CD4-positive, alpha-beta memory T cell (primary cell): ENCODE measurements at places on chromosomes 4 and X.
A peak's percentile ranks its signal among the peaks of the same experiment; 100 is the strongest.

DNA sequence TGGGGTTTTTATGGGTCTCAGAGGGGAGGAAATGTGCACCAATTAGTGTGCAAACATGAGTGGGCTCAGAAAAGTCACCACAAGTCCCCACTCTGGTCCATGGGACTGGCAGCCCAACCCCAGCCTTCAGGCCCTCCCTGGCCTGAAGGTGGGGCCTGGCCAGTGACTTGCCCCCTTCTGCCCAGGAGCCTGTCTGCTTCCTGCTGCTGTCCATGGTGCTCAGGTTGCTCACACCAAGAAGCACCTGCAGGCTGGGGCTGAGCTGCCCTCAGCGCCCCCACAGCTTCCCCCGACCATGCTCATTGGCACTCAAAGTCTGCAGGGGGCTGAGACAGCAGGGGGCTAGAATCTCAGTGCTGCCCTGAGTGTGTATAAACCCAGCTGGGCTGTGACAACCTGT is 30.6 kb upstream of the GC start:
- no peak for DNase-seq

DNA sequence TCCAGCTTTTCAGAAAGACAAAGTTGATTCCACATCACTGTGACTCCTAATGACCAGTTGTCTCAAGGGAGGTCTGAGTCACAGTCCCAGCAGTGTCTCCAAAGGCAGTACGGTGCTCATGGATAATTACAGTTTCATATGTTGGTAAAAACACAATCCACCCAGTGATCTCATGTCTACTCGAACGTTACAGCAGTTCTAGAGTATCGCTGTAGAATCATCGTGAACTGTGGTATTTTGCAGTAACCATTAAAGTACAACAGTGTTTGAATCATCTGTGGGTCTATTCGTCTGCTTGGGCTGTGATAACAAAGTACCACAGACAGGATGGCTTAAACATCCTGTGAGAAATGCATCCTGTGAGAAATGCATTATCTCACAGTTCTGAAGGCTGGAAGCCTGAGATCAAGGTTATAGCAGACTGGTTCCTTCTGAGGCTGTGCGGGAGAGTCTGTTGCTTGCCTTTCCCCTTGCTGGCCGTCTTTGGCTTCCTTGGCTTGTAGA is 121.1 kb upstream of the SORBS2 start:
- no peak for DNase-seq

GRCh38 chrX:2819345-2820135 is 9.2 kb upstream of the GYG2 start:
- DNase-seq = no peak

- no peak for DNase-seq
These were observed 423.7 kb downstream of the PDGFC start for GRCh38 chr4:156547891-156548290.

DNA sequence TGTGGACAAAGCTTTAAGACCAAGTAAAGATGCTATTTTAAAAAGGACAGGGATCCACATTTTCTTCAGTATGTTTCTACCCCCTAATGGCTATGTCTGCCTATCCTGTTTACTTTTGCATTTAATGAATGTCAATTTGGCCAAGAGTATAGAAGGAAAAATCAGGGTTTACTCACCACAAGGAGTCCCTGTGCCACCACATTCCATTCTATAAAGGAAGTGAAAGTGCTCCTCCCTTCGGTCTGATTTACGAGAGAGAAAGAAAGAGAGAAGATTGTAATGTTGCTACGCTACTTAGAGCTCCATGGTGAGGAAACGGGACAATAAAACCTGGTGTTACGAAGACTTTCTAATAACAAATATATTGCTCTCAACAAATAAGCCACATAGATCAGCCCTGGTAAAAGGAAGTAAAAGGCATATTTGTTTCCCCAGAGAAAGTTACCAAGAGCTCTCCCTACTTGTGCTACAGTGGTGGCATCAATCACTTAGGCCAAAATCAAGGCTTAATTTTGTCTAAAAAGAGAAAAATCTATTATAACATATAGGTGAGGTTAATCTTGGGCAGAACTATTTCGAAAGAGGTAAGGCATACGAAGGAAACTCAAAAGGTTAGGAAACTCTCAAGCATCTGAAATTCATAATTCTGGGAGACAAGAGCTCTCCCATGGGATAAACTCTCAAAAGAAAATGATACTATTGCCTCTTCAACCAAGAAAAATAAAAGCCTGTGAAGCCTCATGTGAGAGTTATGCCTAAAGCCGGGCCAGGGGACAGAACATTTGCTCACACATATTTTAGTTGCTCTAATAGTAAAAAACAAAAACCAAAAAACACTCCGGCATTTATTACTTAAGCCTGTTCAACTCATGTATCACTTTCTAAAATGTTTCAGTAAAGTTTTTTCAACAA is 29.5 kb downstream of the TAPT1 start:
- peak; percentile 9 for DNase-seq

GRCh38 chrX:69094977-69095669 is 70.1 kb downstream of the PJA1 start:
- DNase-seq = no peak

GRCh38 chr4:90580326-90580725 is 453.1 kb downstream of the CCSER1 start:
- no peak for DNase-seq

DNA sequence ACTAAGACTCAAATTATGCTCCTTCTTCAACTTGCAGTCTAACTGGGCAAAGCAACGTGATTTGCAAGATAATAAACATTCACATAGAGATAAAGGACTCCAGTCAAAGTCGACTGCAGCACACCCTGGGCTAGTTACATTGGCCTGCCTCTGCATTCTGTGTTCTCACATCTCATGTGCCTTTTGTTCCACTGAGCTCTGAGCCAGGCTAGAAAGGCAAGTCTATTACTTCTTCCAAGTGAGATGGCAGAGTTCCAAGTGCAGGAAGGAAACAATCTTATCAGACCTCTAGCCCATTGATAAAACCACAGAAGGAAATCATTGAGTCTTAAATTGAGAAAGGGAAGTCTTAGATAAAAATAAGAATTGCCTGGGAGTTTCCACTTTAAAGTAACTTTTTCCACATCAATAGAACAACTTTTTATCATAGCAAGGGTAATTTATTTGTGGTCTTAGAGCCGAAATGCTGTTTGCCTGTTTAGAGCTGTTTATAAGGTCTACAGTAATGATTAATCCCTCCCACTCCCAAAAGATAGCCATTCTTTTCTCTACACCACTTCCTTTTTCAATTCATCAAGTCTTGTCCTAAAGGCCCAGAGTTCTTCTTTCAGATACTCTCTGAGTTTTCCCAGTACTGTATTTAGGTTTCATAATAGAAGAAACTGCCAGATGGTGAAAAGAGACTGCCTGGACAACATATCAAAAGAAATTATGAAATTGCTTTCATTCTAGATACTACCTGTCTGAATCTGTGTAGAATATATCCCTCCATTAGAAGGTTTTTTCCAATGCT is 200.2 kb downstream of the GUCY2F start:
- no peak for DNase-seq

DNA sequence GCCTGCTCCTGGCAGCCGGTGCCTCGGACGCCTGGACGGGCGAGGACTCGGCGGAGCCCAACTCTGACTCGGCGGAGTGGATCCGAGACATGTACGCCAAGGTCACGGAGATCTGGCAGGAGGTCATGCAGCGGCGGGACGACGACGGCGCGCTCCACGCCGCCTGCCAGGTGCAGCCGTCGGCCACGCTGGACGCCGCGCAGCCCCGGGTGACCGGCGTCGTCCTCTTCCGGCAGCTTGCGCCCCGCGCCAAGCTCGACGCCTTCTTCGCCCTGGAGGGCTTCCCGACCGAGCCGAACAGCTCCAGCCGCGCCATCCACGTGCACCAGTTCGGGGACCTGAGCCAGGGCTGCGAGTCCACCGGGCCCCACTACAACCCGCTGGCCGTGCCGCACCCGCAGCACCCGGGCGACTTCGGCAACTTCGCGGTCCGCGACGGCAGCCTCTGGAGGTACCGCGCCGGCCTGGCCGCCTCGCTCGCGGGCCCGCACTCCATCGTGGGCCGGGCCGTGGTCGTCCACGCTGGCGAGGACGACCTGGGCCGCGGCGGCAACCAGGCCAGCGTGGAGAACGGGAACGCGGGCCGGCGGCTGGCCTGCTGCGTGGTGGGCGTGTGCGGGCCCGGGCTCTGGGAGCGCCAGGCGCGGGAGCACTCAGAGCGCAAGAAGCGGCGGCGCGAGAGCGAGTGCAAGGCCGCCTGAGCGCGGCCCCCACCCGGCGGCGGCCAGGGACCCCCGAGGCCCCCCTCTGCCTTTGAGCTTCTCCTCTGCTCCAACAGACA is 4.4 kb downstream of the SOD3 start:
- DNase-seq = no peak
